ENCODE measurements at places on chromosomes 3 and 15.

DNA sequence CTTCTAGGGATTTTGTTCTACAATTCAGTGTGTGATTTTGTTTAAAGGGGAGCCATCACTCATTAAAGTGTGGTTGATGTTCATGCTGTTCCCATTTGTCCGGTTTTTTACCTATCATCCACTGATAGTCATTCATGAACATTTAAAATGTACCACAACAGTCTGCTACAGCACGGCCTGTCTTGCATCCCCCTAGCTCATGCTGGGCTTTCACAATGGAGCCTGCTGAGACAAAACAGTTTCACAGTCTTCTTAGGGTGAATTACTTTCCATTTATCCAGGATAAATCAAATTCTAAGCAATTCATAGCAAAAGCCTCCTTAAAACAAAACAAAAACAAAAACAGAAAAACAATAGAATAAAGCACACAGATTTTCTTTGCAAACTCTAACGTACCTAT, 627.2 kb downstream of the CADM2 start:
- no peak for DNase-seq

DNA sequence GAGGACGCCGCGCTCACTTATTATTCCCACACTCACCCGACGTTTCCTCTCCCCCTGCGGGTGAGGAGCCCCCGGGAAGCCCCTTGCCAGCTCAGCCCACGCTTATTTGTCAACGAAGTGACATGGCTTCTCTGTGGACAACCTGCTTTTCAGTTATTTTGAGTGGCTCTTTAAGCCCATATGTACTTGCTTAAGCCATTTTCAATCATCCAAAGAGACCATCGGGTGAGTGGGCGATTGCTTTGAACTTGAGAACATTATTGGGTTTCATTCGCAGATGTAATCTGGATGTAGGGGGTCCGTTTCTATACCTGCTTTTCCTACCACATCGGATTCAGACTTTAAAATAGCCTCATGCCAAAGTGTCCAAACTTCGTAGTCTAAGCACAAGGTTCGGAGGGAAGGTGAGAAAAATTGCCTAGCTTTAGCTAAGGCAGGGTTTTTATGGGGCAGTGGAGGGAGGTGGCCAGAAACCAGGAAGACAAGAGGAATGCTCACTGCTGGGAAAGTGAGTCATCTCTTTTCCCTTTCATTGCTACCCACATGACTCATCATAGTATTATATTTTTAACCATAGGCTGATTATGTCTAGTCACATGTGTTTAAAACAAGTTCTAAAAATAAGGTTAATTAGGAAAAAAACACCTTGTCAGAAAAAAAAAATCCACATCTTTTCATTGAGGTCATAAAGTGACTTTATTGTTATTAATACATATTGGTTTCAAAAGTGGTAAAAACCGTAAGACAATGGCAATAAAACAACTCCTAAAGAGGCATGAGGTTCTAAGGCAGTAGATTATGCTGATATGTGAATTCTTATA, 773.1 kb upstream of the NR2F2 start:
- DNase-seq: peak; percentile 63

DNA sequence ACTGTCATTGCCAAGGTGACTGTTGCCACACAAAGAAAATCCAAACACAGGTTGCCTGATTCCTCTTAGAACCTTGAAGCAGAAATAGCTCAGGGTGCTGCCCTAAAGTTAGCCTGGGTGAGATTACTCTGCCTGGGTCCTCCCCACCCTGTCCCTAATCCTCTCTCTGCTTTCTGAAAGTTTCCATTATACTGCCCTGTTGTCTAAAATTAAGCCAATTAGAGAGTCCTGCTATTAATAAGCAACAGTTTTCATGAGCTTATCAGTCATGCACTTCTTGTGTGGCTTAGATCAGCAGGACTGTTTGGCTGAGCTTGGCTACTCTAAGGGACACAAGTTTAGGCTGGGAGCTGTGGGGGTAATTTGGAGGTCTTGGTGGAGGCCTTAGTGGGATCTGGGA, 334.7 kb upstream of the LRRFIP2 start:
- DNase-seq: no peak

DNA sequence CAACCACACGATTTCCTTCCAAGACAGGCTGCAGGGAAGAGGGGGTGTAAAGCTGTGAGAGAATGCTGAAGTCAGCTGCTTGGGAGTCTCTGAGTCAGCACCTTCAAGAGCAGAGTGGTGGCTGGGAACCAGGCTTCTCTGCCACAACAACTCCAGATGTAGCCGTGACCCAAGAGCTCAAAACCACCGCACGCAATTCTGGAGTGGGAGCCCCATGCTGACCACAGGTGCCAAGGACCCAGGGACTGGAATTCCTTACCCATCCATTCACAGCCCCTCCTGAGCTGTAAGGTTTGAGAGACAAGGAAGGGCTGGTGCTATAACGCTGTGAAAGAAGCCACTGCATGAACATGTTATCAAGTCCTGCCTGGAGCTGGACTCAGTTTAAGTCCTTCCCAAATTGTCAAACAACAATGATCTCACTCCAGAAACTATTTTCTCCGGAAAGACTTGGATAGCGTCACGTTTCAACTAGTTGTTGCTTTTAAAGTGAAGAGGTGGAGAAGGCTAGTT, 61.4 kb downstream of the UMPS start:
- DNase-seq: peak; percentile 96

- DNase-seq: no peak
Observed at GRCh38 chr3:126997455-126998038, 14.6 kb downstream of the PLXNA1 start.

DNA sequence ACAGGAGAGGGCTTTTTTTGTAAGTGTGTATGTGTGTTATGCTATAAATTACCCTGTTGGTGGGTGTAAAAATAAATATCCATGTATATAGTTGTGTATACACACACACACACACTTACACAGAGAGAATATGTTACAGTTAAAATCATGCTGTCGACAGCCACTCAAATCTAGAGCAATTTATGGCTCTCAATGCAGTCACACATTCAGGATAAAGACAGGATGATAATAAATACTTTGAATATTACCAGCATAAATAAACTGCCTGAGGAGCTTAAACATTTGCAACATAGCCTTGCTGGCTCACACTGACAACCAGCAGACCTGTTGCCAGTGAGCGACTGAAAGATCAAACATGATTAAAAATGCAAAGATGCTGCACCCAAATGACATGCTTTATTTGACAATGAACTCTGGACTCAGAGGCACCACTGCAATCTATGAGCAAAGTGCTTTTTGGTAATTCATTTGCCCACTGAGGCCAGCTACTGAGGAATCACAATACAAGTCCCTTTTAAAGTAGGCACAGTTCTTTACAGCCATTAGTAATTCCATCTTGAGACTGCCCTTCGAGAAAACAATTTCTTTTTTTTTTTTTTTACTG, 458.9 kb downstream of the FHIT start:
- no peak for DNase-seq

DNA sequence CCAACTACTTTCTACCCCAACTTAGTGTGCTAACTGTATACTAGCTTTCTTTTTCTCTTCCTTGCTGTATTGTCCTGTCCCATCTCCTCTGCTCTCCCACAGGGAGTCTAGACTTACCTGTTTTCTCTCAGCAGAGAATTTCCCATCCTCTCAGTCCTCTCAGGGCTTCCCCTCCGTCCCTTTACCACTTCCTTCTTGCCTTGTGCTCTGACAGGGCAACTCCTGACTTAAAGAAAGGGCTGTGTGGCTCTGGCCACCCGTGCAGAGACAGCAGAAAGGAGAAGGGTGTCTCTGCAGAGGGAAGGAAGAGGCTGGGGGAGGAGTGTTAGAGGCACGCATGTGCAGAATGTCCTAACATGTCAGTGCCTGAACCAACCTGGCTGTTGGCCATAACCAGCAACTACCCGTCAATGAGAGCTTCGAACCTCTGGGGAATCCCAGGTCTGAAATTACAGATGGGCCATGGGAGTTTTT, at the start of gene GCSAM:
GCSAM (minus strand) TSS at position 274 of the 474 bp plus-strand sequence; CDS start at position 146, 128 bp downstream.
- DNase-seq: no peak

GRCh38 chr3:112730210-112730609, 89.3 kb upstream of the CCDC80 start:
- no peak for DNase-seq

DNA sequence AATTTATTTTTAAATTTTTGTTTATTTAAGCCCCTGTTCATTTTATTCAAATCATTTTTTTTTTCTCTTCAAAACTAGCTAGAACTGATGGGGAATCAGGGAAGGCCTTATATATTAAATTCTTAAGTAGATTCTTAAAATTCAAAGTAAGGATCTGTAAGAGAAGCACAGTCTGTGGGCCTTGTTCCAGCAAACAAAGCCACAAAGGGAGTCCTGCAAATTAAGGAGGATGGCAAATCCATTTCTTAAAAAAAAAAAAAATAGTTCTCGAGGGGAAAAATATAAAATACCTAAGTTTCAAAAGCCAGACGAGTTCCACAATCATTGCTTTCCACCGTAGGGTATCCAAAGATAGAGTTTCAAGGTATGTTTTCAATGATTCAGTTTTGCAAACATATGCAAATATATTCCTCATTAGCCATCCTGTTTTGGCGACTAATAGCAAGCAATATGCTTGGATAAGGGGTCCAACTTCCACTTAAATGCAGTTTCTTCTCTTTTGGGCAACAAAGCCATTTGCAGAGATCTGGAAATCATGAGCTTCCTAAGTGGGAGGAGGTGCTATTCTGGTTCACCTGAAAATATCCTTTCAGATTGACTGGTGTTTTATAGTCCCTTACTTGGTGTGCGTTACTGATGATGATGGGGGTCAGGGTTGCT, 46.8 kb downstream of the CDIN1 start:
- DNase-seq: no peak

DNA sequence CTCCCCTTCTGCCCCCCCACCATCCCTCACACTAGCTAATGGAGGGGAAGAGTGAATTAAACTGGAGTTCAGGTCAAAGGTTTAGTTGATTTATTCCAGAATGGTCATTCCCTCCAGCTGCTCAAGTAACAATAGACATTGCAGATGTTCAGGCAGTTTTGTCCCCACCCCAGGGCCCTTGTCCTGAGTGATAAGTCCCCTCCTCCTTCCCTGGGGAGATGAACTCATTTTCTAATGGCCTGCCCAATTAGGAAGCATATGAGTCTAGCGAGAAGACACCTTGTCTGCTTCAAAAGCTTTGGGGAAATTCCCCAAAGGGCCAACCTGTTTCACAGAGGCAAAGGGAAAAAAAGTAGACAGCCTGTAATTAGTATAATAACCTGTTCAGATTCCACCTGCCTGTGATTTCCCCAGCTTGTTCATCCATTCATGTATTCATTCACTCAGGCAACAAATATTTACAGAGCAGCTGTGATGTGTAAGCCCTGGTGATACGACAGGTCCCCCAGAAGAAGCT, 165.3 kb downstream of the SHQ1 start:
- no peak for DNase-seq

- DNase-seq: no peak
Observed at GRCh38 chr3:123290962-123291361, 89.2 kb downstream of the SEC22A start.

DNA sequence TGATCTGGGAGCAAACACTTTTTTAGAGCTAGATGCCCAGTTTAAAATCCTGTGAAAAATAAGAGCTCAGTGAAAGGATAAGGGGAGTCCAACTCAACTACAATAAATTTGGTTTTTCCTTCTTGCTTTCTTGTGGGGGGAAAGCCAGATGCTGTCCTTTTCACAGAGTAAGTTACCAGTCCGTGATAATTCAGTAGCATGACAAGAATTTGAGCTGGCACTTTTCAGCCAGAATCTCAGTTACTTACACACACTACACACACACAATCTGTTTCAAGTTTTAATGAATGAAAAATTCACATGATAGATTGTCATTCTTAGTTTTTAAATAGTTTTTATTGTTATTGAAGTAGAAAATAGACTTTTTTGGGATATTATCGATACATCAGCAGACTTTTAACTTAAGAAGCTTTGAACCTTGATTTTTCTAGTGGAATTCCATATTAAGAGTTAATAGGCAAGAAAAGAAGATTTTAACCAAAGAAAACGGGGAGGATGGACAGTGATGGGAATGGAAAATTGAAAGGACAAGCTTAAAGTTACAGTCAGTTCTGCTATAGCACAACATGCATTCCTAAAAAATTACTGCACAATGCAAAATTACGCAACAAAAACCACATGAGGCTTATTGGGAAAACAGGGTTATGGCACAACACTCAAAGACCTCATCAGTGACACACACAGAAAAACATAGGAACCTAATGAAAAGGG, 47.0 kb downstream of the PSMD6 start:
- peak; percentile 95 for DNase-seq

GRCh38 chr15:69120732-69121131, 39.7 kb upstream of the GLCE start:
- DNase-seq: no peak

DNA sequence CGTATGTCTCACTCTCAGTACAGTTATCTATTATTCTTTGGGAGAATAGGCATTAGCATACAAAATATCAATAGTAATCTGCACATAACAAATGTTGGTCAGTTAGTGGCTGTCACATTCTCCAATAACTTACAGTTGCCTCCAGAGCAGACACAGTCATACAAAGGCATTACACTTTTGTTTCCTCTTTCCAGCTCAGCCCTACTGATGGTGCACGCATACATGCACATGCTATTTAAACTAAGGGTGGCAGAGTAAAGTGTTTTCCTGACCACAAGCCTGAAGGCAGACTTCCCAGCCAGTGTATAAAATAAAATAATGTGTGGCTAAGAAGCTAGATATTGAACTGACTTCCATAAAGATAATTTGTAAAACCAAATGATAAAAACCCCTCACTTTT, 47.6 kb downstream of the PHLDB2 start:
- no peak for DNase-seq

GRCh38 chr3:59367150-59367549, 317.3 kb upstream of the CFAP20DC start:
- no peak for DNase-seq

DNA sequence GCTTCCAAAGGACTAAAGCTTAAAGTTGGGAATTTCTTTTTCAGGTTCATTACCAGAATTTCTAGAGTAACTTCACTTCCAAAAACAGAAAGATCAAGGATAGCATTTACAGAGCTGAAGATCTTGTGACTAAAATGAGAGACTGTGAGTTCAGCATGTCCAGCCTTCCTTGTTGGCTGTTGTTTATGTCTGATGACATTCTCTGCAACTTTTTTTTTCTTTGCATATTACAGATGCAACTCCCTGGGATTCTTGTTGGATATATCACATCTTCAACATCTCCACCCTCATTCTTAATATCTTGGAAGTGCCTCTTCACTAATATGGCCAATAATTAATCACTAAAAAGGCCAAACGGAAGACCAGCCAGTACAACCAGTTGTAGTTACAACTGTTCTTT, 86.2 kb upstream of the FRMD4B start:
- no peak for DNase-seq

- no peak for DNase-seq
Observed at GRCh38 chr3:69339760-69340159, 46.1 kb downstream of the FRMD4B start.

DNA sequence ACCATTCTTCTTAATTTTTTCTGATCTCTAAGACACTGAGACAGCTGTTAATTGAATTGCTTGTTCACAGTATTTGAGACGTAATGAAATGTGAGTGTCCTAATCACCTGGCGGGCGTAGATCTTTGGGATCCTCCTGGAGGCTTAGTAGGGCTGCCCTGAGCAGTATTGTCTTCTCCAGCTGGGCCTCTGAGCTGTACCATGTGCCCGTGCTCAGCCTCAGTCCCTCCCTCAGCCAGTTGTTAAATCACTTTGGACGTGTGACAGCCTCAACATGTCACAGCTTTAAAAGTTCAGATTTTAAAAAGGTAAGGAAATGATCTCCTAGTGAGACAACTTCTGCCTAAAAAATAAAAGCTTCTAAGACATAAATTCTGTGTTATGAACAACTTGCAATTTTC, 35.5 kb downstream of the IGF1R start:
- DNase-seq: no peak

- DNase-seq: no peak
Observed at GRCh38 chr15:69275933-69276560, 22.7 kb upstream of the PAQR5 start.

GRCh38 chr15:58981808-58982475, 5.5 kb upstream of the RNF111 start:
- no peak for DNase-seq

- DNase-seq: no peak
Observed at GRCh38 chr15:74351670-74352069, 15.8 kb downstream of the CYP11A1 start.

Measured in GM04503 (cell line).